GM06990 (cell line): ENCODE measurements at places on chromosomes 2 and 18.

- DNase-seq, result no peak
These were observed 248.0 kb downstream of the DCDC2C start for GRCh38 chr2:3951131-3951954.

DNA sequence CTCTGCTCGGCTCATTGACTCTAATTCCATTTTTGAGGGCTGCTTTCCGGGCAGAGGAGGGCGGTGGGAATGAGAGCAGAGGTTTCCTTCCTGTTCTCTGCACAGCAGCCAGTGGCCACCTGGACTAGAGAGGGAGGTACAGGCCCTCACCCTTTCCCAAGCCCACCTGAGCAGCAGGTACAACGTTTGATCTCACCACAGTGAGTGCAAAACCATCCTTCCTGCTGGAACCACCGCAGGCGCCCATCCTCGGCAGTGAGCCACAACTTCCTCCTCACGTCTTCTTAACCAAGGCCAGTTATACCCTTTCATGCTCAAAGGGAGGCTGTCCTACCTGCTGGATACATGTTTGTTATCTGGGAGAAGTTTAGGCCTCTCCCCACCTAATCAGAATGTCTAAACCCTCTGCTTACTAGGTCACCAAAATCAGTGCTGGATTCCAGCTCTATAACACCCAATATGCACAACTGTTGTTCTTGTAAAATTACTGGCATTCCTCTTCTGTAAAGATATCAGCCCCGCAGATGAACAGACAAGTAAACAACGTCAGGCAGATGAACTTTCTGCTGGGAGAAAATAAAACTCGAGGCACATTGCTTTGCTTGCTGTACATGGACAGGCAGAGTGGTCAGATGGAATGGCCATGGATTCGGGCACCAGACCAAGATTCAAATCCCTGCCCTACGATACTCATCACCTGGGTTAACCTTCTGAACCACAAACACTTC lies 191.4 kb downstream of the SH3RF3 start:
- no peak for DNase-seq

DNA sequence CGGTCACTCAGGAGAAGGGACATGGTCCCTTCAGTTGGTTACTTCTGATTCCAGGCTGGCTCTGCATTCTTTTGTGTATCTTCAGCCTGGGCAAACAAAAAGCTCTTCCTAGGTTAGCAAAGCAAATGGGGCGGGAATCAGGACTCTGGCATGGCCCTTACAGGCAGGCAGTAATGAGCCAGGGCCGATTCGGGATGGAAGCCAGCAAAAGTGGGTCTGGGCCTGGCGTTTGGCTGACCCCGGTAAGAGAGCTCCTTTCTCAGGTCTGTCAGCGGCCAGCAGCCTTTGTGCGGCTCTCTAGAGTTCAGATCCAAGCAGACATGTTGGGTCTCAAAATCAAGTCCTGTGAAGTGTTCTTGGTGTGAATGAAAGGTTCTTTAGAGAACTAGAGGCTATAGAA lies 81.5 kb upstream of the EML6 start:
- no peak for DNase-seq

GRCh38 chr2:97761192-97761591 lies 47.8 kb downstream of the ZAP70 start:
- no peak for DNase-seq

DNA sequence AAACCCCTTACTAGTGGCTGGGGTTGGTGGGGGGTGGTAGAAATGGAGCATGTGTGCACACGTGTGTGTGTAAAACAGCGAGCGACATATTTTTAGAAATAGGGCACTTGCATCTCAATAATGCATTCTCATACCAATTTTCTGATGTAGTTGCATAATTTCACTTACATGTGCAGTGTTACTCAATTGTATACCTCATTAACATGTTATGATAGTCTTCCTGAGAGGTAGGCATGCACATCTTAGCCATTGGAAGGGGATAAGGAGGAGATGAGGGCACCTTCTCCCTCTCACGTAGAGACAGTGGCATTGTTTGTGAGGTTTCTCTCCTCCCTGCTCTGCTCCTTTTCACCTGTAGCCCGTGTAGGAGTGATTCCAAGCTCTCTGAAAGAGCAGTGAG lies 44.6 kb upstream of the RND3 start:
- no peak for DNase-seq

- no peak for DNase-seq
These were observed 121.3 kb downstream of the CDC42EP3 start for GRCh38 chr2:37550190-37550589.

GRCh38 chr2:122083256-122084048 lies 328.0 kb downstream of the TSN start:
- DNase-seq, result no peak

DNA sequence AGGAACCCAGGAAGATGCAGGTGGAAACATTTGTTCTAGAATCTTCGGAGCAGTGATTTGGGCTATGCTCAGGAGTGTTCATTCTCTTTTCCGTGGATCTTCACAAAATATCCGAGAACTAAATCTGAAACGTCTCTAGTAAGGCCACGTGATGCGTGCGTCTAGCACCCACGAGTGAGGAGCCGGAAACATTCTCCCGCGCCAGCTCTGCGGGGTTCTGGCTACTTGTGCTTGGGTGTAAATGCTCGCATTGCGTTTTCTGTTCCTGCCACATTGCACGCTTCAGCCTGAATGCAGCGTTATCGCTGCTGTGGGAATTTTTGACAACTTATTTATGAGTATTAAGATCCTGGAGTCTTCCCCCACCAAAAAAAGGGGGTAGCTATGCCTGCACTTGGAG lies 71.4 kb downstream of the KLHL29 start:
- DNase-seq, result no peak

DNA sequence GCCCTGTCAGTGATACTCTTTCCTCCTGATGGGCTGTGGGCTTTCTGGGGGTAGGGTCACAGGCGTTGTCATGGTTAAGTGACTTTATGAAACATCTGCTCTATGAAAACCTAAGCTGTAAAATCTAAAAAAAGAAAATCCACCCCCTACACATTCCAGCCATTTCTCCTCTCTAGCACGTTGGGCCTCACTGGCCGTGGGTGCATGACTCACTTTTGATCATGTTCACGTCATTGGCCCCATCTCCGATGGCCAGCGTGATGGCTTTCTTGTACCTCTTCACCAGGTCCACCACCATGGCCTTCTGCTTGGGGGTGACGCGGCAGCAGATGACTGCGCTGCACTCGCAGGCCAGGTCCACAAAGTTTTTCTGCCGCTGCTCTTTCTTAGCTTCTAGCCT lies 39.3 kb upstream of the NARS1 start:
- no peak for DNase-seq

DNA sequence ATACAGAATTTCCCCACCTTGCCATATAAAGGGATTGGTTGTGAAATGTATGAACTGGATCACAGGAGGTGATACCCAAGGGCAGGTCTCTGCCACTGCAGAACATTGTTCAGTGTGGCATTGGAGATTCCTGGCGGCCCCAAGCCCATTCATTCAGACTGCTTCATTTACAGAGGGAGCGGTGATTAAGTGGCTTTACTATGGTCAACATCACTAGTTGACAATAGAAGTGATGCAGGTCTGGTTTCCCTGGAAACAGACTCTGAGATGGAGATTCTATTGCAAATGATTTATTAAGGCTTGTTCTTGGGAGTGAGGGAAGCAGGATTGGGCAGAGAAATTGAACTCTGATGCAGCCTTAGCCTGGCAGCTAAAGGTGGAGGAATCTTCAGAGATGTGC lies 62.4 kb downstream of the ZDBF2 start:
- no peak for DNase-seq

GRCh38 chr18:74116633-74117554 lies 30.7 kb downstream of the FBXO15 start:
- no peak for DNase-seq

- no peak for DNase-seq
These were observed 54.2 kb downstream of the DIPK1C start for GRCh38 chr18:74402806-74403433.

GRCh38 chr2:167181688-167182087 lies 293.4 kb downstream of the XIRP2 start:
- no peak for DNase-seq

DNA sequence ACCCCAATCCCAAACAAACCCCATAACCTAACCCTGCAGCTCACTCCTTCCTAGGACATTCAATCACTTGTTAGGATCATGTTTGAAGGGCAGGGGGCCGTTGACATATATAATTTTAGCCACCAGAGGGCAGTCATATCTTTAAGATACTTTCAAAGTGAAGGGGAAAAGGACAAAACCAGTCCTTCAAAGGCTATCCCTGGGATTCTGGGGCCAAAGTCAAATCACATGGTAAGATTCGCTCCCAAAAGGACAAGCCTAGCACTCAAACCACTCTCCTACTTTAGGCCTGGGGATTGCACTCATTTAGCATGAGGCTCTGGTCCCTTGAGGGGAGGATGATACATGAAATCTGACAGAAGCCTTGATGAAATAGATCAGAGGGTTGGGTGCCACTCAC lies 44.6 kb downstream of the HAUS1 start:
- no peak for DNase-seq

GRCh38 chr2:19733951-19734425 lies 167.8 kb downstream of the TTC32 start:
- DNase-seq, result no peak

DNA sequence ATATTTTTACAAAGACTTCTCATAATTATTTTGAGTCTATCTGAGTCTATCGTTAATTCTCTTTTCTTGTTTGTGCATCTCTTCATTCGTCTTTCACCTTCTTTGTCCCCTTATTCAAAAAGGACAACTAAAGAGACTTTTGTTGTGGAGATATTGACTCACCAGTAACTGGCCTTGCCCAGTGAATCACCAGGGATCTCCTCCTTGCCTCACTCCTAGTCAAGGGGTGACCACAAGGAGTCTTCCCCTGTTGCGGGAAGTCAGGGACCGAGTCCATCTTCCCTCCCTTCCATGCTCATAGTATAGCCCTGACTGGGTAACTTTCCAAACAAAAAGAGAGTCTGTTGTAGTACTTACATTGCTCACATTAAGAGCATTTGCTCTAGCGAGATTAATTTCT lies 158.9 kb downstream of the NEB start:
- DNase-seq, result no peak

GRCh38 chr2:20482725-20483124 lies 35.9 kb downstream of the RHOB start:
- DNase-seq, result no peak
